ENCODE measurements at places on chromosomes 6 and 20.

DNA sequence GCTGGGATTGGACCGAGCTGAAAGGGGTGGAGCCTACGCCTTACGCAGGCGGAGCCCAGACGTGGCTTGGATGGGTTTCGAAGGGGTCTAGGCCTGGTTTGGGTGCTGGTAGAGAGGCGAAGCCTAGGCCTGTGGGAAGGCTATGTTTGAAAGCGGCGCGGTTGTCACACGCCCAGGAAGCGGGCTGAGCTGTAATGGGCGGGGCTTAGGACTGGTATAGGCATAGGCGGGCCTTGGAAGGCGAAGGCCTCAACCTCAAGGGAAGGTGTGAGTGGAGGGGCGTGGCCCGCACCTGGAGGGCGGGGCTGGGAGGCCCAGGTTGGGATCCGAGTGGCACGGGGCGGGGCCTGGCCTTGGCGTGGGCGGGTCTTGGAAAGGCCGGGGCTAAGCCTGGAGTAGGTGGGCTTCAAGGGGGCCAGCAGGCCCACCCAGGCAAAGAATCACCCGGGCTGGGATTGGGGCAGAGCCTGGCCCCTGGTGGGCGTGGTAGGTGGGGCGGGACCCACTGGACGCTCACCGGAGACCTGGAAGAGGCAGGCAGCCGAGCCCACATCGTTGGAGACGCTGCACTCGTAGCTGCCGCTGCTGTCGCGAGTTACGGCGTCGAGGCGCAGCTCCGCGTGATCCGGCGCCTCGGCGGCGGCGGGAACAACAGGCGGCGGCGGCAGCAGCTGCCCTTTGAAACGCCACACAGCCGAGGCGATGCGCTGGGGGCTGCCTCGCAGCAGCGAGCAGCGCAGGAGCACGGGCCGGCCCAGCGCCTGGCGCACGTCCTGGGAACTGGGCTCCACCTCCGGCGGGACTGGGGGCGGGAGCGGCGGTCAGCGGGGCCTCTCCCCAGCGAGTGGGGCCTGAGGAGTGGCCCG is 49.0 kb downstream of the MDGA1 start:
- DNase-seq: no peak

- no peak for DNase-seq
Measured at GRCh38 chr6:41471064-41471895, 74.9 kb upstream of the FOXP4 start.

GRCh38 chr20:18056174-18057100 is 1.3 kb downstream of the OVOL2 start:
- no peak for DNase-seq

- peak; percentile 49 for DNase-seq
Measured at GRCh38 chr6:52416629-52417151, 3.5 kb upstream of the EFHC1 start.

GRCh38 chr6:146741609-146742008 is 142.8 kb downstream of the ADGB start:
- no peak for DNase-seq

- DNase-seq: no peak
Measured at GRCh38 chr6:13362412-13362811, 34.1 kb upstream of the TBC1D7 start.

DNA sequence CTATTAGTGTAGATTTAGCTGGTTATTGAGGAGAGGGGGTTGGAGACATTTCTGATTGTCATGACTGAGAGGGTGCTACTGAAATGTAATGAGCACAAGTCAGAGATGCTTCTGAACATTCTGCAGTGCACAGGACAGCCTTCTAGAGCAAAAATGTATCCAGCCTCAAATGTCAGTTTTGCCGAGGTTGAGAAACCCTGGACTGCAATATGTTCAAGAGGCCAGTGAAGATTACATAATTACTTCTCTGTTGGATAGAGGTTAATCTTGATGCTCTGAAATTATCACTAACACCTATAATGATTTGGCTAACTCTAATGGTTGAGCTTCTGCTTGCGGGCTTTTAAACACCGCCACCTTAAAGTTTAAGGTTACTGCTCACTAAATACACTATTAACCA is 3.4 kb upstream of the DUSP22 start:
- DNase-seq: no peak

- DNase-seq: no peak
Measured at GRCh38 chr20:48220033-48220633, 434.9 kb upstream of the SULF2 start.

DNA sequence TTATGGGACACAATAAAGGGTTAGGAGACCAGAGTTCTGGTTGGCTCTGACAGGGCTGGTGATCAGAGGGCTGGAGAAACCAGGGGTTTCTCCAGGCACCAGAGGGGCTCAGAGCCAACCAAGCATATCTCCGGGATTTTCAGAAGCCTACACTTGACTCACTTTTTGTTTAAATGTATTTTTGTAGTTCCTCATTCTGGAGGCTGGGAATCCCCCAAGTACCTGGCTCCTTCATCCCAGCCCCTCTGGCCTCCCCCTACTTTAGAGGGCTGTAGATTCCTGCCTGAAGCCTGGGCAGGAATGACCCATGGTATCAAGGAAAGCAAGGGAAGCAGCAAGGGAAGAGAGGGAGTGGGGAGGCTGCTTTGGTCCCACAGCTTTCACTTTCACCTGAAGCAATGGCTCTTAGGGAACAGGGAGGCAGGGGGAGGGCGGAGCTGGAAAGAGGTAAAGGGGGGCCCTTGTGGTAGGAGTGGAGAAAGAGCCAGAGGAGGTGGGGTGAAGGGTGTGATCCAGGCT is 973 bp downstream of the CD40 start:
- DNase-seq: no peak

- DNase-seq: no peak
Measured at GRCh38 chr20:46631874-46632446, 19.3 kb downstream of the SLC13A3 start.

GRCh38 chr6:99362678-99363268 is 13.3 kb upstream of the FAXC start:
- DNase-seq: no peak

DNA sequence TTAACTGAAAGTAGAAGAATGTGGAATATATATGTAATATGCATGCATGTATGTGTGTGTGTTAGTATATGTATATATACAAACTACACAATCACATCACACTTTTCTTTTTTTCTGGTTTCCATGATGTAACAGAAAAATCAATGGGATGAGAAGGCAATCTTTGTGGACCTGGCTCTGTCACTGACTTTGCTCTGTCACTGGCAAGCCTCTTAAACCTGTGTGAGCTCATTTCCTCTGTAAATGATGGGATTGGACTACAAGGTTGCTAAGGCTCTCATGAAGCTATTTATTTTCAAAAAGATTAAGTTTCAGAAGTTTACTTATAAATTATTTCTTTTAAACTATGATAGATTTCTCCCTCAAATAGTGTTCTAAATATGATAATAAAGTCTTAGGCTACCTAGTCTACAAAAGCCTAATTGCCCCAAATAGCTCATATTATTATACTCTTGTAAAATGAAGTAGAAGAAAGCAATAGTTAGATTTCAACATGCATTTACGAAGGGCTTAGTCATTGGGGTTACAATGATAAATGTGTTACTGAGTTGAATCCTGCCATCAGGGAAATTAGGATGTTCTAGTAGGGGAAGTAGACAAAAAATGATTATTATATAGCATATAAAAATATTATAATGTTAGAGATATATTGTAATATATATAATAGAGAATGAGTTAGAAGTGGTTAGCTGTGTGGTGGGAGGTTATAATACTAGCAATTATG is 129.3 kb downstream of the AFG1L start:
- no peak for DNase-seq

DNA sequence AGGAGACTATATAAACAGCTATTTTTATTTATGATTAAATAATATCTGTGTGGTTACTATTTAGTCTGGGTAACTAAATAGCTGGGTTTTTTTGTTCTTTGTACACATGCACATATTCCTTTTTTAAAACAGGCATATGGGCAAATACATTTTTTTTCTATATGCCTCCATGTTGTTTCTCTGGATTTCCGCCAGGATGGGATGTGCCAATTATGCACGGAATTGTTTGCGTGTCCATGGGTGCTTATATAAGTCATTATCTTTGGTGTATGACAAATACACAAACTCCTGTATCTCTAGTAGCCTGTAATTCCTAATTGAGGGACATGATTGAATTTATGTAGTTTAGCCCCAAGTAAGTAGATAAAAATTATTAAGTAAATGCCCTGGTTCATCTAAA is 226.9 kb downstream of the BCKDHB start:
- no peak for DNase-seq

DNA sequence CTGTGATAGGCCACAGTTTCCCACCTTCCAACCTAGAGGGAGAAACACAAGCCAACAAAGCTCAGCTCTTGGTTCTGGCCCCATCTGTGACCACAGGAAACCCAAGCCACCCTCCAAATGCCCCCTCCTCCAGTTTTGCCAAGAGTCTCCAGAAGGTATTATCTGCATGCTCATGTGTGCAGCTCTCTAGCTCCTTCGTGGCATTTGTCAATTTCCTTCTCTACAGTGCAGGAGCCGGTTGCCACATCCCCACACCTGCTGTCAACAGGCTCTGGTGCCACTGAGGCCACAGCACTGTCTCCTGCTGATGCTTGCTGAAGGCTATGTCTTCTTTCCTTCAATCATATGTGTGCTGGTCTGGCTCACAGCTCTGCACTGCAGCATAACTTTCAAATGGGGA is 177.2 kb downstream of the CLIC5 start:
- DNase-seq: no peak

DNA sequence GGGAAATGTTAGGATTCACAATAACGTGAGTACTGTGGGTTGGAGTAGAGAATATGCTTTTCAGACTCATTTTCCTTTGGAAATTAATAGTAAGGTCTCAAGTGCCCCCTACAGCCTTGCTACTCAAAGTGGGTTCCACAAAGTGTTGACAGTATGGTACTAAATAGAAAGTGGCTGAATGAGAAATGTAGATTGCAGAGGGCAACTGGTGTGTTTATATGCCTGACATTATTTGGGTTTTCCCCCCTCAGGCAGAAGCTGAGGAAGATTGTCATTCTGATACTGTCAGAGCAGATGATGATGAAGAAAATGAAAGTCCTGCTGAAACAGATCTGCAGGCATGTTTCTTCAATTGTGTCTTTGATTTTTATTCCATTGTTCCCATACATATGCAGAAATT is 5.6 kb downstream of the FBXO9 start:
- no peak for DNase-seq

DNA sequence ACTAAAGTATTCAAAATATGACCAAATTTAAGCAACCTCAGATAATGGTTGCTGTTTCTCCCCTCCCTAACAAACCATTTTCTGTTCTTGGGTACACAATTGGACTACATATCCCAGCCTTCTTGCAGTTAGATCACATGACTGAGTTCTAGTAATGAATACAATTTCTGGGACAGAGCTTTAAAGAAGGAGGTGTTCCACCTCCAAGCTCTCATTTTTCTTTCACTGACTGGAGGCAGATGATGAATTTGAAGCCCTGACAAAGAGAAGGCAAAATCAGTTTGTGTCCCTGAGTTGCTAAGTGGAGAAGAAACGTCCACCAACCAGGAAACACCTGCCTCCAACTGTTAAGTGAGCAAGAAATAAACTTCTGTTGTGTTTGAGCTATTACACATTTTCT is 117.2 kb downstream of the LCA5 start:
- no peak for DNase-seq

GRCh38 chr6:2396042-2396657 is 150.7 kb upstream of the GMDS start:
- no peak for DNase-seq

- DNase-seq: no peak
Measured at GRCh38 chr6:43016943-43017334, 2.9 kb downstream of the KLHDC3 start.

GRCh38 chr6:117491916-117492315 is 9.4 kb downstream of the DCBLD1 start:
- no peak for DNase-seq

- no peak for DNase-seq
Measured at GRCh38 chr6:41673704-41674000, 35.4 kb downstream of the MDFI start.

DNA sequence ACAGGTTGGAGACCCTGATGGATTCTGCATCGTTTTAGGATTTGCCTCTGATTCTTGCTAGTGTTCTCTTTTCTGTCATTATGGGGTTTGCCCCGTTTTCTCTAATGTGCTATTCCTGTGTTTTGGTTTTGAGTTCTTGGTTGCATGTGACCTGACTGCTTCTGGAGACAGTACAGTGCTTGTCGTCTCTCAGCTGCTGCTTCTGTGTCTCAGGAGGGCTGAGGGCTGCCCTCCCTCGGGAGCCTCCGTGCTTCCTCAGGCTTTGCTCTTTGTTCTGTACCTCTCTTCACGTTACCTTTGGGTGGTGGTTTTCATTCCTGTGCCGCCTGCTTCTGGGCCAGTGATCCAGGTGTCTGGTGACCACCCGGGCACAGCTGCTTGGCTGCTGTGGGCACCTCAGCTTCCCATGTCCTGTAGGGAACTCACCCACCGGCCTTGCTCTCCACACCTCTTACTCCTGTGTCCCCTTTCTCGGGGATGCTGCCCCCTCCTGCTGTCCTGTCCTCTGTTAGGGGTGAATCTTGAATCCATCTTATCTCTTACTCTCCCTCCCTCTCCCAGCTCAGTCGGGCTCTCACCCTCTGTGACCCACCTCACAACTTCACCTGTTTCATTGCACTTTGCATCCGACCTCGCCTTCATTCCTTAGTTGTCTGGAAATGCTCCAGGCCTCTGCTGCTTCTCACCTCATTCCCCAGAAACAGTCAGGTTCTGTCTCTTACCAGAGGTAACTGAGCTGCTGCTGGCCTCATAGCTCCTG is 33.2 kb downstream of the PANK2 start:
- no peak for DNase-seq

- DNase-seq: peak; percentile 28
Measured at GRCh38 chr6:44126320-44127149, 717 bp downstream of the MRPL14 start.

DNA sequence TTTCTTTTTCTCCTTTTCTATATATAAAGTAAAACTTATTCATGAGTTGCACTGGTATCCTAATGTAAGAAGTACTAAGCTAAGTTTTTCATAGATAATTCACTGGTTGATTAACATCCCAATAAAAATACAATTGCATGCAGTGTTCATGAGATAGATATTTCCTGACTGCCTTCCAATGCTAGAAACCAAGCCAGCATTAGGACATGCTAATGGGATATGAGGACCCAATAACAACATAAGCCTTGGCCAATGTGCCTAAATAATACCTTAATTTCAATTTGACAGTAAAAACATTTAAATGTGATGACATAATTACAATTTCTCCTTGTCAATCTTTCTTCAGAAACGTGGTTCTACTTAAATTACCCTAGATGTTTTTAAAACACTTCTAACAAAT is 152.7 kb downstream of the RNGTT start:
- DNase-seq: no peak

DNA sequence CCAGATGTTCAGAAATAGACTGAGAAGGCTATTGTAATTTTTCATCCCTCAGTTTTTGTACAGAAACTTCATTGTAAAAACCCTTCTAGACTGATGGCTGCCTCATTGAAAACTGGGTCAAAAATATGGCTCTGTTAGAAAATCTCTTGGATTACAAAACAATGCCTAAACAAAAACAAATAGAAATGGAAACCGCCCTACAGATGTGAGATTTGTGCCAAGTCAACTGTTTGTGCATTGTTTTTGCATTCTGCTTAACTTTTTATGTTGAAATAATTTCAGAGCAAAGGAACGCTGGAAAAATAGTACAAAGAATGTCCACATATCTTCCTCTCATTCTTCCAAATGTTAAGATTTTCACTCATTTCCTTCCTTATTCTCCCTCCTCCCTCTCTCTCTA is 425.1 kb downstream of the FOXA2 start:
- no peak for DNase-seq
